Stimulated activated CD4-positive, alpha-beta T cell treated with anti-CD3 and anti-CD28 coated beads, Interleukin-1b, Interleukin-23, amount 100 ng/mL, for 1 hour (primary cell): ENCODE measurements at places on chromosomes 11 and 22.

DNA sequence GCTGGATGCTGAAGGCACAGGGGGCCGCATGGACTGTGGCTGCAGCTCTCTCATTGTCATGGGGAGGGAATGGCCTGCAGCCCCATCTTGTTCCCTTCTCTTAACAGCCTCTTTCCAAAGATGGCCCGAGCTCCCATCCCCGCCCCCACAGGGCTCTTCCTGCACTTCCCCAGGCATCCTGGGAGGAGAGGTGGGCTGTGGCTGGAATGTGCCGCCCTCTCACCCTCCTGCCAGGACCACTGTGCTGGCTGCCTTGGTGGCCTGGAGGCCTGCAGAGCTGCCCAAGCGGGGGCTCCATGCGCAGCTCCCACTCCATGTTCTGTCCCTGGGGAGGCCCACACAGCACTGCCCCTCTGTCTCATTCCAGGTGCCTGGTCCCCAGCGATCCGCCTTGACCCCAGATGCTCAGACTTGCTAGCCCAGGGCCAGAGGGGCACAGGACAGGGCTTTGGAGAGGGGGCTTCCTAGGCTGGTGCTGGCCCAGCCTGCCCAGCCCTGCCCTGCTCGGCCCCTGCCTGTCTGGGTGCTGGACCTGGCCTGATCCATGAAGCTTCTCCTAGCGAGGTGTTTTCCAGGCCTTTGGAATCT lies 56.6 kb downstream of the RTN4R start:
- DNase-seq = no peak

DNA sequence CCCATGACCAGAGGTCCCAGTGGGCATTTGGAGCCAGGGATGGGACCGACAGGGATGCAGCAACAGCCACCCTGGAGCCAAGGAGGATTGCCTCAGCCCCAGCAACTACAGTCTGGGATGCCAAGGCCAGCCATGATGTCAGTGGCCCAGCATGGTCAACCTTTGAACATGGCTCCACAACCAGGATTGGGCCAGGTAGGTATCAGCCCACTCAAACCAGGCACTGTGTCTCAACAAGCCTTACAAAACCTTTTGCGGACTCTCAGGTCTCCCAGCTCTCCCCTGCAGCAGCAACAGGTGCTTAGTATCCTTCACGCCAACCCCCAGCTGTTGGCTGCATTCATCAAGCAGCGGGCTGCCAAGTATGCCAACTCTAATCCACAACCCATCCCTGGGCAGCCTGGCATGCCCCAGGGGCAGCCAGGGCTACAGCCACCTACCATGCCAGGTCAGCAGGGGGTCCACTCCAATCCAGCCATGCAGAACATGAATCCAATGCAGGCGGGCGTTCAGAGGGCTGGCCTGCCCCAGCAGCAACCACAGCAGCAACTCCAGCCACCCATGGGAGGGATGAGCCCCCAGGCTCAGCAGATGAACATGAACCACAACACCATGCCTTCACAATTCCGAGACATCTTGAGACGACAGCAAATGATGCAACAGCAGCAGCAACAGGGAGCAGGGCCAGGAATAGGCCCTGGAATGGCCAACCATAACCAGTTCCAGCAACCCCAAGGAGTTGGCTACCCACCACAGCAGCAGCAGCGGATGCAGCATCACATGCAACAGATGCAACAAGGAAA lies 27.3 kb upstream of the L3MBTL2 start:
- DNase-seq = no peak

DNA sequence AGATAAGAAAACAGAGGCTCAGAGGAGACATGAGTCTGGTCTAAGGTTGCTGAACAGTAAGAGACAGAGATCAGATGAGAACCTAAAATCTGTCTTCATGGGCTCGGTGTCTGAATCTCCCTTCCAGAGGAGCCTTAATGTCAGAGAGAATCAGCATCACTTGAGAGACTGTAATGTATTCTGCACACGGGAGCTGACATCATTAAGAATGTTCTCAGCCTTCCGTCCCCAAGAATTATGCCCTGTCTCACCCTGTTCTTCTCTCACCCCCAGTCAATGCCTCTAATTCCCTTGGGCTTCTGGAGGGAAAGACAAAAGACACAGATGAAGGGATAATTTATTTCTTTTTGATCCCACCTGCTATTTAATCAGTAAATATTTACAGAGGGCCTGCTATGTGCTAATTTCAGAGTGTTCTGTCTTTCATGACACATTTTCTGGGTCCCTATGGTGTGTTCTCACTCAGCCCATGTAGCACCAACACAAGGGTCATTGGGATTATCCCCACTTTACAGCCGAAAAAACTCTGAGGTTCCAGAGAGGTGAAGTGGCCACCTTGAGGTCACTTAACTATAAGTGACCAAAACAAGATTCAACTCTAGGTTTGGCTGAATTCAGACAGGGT lies 61.8 kb downstream of the CD82 start:
- no peak for DNase-seq

GRCh38 chr11:34155757-34156062 lies 50.3 kb downstream of the NAT10 start:
- no peak for DNase-seq

- no peak for DNase-seq
Observed at GRCh38 chr11:29281271-29281777, 735.5 kb downstream of the KCNA4 start.

GRCh38 chr11:39768214-39768613 lies 1691.2 kb downstream of the LRRC4C start:
- no peak for DNase-seq

DNA sequence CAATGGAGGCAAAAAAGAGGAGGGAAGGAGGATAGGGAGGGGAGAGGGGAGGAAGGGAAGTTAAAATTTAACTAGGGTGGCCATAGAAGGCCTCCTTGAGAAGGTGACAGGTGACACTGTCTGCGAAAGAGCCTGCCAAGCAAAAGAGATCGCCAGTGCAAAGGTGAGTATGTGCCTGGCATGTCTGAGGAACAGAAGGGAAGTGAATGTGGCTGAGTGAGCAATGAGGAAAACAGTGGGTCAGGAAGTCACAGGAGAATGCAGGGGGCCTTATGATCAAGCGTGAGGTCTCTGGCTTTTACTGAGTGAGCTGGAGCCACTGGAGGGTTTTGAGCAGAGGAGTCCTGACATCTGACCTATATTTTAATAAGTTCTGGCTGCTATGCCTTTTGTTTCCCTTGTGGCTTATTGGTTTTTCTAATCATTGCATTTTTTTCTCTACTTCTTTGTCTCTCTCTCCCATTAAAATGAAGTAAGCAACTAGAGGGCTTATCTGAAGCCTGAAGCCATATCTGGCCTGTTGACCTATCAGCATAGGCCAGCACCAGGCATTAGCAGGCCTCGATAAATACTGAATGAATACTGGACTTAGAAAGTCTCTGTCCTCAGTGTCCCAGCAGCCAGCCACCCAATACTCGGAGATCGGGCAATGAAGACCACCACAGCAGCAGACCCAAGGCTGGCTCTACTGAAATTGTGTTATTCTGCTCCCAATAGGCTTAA lies 5.6 kb downstream of the AP1B1 start:
- DNase-seq = no peak

DNA sequence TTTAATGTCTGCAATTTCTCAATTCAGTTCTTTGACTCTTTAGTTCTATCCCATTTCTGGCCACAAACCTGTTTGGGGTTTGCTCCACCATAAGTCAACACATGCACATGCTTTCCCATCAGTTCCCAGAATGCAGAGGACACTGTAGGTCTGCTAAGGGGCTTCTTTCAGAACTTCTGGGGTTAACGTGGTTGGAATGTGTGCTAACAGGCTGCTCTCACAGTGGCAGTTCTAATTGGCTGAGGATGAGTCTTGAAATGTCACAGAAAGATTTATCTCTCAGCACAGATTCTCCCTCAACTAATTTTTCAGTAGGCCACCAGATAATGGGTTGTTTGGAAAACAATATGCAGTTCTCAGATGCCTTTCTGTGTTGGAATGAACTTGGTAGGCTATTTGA lies 703.4 kb downstream of the NTM start:
- DNase-seq = no peak

DNA sequence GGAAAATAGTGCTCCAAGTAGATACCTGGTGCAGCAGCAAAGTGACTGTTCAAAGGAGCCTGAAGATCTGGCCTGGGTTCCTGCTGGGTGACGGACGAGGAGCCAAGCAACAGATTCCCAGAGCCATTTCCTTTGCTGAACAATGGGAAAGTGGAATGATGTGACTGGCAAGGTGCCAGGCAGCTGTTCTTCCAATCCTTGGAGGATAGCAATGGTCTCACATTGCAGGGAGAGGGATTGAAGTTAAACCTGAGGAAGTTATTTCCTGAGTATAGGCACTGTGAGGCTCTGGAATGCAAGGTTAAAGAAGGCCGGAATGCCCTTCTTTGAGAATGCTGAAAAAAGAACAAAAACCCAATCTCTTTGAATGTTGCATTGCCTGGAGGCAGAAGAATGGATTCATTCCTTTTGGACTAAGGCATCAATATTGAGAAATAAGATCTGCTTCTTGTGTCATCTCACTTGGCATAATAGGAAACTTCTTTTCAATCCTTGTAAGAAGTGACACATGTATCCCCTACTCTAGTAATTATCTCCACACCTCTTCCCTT lies 223.8 kb downstream of the BLID start:
- DNase-seq = no peak

GRCh38 chr11:74686792-74687191 lies 44.4 kb downstream of the CHRDL2 start:
- DNase-seq = no peak

DNA sequence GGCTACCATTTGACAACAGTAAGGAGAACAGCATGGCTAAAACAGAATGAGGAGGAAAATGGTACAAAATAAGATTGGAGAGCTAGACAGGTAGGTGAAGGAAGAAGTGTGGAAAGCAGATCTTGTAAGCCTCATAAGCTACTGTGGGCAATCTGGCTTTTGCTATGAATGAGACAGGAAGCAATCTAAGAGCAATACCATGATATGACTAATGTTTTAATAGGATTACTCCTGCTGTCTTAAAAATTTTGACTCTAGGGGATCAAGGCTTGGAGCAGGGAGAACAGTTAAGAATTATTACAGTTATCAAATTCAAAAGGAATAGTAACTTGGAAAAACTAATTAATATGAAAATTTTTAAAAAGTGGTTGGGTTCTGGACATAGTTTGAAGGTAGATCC lies 1166.0 kb upstream of the CCDC90B start:
- no peak for DNase-seq

DNA sequence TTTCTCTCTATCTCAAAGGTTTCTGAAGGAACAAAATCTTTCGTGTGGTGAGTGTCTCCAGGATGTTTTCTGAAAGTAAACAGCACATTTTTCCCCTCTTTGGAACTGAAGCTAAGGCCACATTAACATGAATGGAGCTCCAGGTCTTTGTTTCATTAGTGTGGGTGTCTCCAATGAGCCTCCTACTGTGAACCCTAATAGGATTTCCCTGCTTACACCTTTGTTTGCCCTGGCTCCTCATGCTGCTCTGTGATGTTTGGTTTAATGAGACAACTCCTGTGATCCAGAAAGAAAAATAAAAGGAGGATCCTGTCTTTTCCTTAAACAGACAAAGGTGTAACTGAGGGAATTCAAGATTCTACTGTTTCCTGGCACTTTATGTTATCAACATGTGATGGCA lies 76.9 kb upstream of the SLC6A5 start:
- DNase-seq = no peak
